Activated CD4-positive, alpha-beta T cell treated with anti-CD3 and anti-CD28 coated beads, Interleukin-2, amount 10 ng/mL, durations not matched to agents 24 days and 14 days (primary cell): ENCODE measurements at places on chromosomes 7 and 10. TPM values are rescaled to one million over a fixed set of nuclear protein-coding genes. Genes with fewer than 3 reads are reported as not detected.

GRCh38 chr7:43904533-43905208, 1.7 kb downstream of the URGCP start:
- DNase-seq = no peak

GRCh38 chr7:43077732-43078391, 34.6 kb upstream of the HECW1 start:
- no peak for DNase-seq

GRCh38 chr10:6119962-6120361, 31.1 kb downstream of the RBM17 start:
- DNase-seq = no peak

DNA sequence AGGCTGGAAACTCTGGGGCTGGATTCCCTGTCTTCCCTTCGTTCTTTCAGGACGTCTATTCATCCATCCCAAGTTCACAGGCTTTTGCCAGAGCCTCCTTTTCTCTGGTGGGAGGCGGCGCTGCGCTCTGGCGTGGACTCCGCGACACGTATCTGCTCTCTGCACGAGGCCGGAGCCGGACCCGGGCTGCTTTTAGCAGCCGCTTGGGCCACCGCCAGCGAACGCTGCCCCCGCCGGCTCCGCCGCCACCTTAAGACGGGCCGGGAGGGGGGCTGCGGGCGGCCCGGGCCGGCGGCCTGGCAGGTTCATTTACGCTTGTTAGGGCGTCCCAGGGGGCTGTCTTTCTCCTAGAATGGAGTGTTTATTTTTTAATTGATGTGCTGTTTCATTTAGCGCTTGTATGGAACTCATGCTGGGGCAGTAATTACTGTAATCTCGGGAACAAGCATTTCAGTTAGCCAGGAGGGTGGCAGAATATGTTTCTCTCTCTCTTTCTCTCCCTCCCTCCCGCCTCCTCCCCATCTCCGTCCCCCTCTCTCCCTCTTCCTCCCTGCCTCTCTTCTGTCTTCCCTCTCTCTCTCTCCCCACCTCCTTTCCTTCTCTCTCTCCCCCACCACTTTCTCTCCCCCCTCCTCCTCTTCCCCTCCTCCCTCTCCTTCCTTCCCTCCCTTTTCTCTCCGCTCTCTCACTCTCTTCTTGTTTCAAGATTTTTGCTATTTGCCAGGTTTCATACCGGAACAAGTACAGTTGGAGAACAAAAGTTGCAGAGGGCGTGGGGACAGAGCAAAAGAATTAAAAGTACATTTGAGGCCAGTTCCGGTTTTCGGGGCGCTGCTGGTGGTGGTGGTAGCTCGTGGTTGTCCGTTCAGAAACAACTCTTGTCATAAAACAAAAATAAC, 1.3 kb upstream of the FZD8 start:
- DNase-seq = peak; percentile 61

GRCh38 chr10:29144126-29144525, 144.7 kb upstream of the LYZL1 start:
- DNase-seq = no peak

- no peak for DNase-seq
Measured at GRCh38 chr7:7395785-7396184, 139.9 kb downstream of the COL28A1 start.

- DNase-seq = peak; percentile 71
Measured at GRCh38 chr7:5420067-5420880, 3.4 kb downstream of the TNRC18 start.

GRCh38 chr7:39987641-39988347, 37.7 kb downstream of the CDK13 start:
- no peak for DNase-seq

GRCh38 chr10:110498982-110499795, 1.5 kb downstream of the DUSP5 start:
- DNase-seq = peak; percentile 85

GRCh38 chr7:78585980-78586379, 787.4 kb downstream of the PHTF2 start:
- no peak for DNase-seq

DNA sequence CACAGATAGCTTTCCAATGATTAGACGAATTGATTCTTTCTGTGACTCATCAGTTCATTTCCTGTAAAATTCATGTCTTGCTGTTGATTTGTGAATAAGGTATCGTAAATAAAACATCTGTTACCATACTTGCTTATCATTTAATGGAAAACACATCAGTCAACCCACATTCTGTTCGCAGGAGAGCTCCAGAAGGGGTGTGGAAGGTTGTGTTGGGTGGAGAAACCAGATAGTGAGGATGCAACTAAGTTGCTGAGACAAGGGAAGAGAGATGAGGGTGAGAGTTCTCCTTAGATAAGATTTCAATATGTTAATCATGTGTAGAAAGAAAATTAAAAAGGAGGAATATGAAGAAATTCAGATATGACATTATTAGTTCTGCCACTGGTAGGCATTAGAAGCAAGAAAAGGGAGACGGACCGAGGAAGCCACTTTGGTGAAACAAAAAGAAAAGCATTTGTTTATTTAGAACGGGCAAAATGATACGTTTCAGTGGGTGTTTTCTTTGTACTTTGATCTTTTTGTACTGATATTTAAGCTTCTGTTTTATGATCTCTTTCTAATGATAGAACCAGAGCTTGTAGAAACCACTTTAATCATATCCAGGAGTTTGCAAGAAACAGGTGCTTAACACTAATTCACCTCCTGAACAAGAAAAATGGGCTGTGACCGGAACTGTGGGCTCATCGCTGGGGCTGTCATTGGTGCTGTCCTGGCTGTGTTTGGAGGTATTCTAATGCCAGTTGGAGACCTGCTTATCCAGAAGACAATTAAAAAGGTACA, 7.8 kb downstream of the CD36 start:
- DNase-seq = no peak

- peak; percentile 76 for DNase-seq
Measured at GRCh38 chr10:14382022-14382421, 51.3 kb upstream of the FRMD4A start.

GRCh38 chr7:90923541-90923997, 327.4 kb downstream of the CDK14 start:
- no peak for DNase-seq

DNA sequence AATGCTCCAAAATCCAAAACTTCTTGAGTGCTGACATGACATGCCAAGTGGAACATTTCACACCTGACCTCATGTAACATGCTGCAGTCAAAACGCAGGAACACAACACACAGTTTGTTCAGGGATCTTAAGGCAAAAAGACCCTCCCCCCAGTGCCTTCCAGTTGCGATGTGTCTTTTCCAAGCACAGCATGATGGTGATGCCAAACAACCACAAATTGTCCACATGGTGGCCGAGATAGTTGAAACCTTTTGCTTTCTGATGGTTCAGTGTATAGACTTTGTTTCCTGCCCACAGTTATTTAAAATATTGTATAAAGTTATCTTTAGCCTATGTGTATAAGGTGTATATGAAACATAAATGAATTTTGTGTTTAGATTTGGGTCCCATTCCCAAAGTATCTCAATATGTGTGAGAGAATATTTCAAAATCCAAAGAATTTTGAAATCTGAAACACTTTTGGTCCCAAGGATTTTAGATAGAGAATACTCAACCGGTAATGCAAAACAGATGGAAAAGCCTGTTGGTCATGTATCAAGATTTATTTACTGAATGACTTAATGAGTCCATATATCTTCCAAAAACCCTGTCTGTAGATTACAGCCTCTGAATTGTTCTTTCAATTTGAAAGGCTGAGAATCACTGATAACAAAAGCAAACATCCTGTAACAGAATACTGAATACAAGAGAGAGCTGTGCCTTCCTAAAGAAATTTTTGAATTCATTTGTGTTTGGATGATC, 93.4 kb upstream of the OIT3 start:
- DNase-seq = no peak

- peak; percentile 76 for DNase-seq
Measured at GRCh38 chr7:40717242-40717641, 582.4 kb downstream of the SUGCT start.

GRCh38 chr7:148515237-148515636, 75.3 kb upstream of the C7orf33 start:
- no peak for DNase-seq

DNA sequence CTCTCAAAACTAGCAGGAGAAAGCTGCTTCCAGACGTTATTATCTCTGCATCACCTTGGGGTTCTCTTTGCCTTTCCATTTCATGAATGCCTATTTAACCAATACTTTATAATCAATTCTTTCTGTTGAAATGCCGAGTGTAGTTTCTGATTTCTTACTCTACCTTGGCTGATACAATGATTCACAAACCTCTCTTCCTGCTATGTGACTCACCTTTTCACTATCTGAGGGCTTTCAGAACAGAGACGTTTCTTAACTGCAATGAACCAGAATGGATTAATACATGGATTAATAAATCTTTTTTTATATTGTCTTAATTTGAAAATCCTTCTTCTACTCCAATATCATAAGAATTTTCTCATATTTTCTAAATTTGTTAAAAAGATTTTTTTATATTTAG, 46.4 kb upstream of the ZNF746 start:
- no peak for DNase-seq

DNA sequence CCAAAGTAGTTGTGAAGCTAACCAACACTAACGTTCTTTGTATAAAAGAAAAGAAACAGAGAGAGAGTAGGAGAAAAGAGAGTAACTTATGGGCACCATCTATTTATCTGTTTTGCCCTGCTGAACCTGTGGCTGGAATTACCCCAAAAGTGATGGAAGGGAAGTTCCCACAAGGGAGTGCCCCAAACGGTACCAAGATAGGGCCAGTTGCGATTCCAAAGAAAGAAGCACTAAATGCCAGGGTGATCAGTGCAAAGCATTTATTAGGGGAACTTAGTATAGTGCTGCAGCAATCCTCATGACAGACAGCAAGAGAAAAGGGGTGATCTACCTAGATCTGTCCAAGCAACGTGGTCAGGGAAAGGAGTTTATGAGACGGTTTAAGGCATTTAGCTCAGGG, 190.2 kb downstream of the SORCS3 start:
- no peak for DNase-seq

- DNase-seq = peak; percentile 89
Measured at GRCh38 chr10:97081621-97082235, 104.0 kb downstream of the SLIT1 start.

- no peak for DNase-seq
Measured at GRCh38 chr7:45869426-45869825, 3.5 kb downstream of the CCDC201 start.

GRCh38 chr10:51083356-51083853, 9.1 kb downstream of the PRKG1 start:
- no peak for DNase-seq

GRCh38 chr7:155531681-155532080, 14.7 kb downstream of the CNPY1 start:
- no peak for DNase-seq

- no peak for DNase-seq
Measured at GRCh38 chr7:83173664-83174063, 11.0 kb upstream of the PCLO start.

CPVL gene
- total RNA-seq = not detected in 2 replicates

FRMPD2 gene
- not detected in 2 replicates for total RNA-seq

NYAP1 gene
- 0.17 and 0.49 TPM in 2 replicates for total RNA-seq

HOXA9 gene
- total RNA-seq = not detected in 2 replicates

MUC12 gene
- 0.76 and 1.5 TPM in 2 replicates for total RNA-seq
